Right ventricle myocardium superior (tissue), 1 donor: ENCODE measurements at places on chromosomes 12 and 14.

GRCh38 chr14:32044454-32044853 lies 32.6 kb upstream of the ARHGAP5 start:
- no peak for DNase-seq

- no peak for DNase-seq
Observed at GRCh38 chr14:67733616-67734015, 31.9 kb downstream of the RDH12 start.

GRCh38 chr12:88600272-88600671 lies 20.0 kb upstream of the KITLG start:
- no peak for DNase-seq

DNA sequence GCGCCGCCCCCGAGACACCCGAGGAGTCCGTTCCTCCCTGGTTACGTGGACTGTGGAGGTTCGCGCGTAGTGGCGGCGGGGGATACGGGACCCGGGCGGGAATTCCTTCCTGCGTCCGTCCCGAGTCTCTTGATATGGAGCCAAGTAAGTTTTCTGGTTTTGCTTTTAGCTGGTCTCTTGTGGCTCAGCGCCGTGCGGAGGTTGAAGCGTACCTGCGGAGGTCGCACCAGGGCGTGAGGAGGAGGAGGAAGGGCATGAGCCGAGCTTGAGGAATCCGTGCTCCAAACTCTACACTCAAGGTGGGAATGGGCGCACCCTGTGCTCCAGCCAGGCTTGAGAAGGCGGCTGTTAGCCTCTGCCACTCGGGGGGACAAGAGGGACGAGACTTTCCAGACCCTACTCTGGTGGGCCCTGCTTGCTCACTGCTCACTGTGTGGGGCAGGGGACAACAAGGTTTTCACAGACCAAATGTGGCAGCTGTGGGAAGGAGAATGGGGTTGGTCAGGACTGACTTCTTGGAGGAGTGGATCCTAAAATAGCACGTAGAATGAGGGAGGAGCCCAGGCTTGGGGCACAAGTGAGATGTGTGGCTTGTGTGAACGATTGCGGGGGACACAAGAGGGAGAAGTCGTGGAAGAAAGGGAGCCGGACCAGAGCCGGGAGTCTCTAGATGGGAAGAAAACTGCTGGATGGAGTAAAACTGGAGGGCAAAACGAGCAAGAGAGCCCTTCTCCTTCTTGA lies 577 bp downstream of the ATG101 start:
- no peak for DNase-seq

DNA sequence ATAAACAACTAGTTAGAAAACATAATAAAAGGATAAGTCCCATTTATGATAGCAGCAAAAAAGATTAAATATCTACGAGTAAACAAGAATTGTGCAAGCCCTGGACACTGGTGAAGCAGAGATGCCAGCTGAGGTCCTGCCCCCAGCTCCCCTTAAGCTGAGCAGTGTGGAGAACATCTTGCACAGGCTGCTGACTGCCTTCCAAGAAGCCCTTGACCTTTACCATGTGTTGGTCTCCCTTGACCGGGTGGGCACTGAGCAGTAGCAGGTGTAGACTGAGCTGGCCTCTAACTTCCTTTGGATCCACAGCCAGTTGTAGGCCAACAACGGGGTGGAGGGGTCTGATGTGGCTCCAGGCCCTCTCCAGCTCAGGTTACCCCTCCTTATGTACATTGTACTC lies 47.7 kb upstream of the PAPLN start:
- DNase-seq: no peak

DNA sequence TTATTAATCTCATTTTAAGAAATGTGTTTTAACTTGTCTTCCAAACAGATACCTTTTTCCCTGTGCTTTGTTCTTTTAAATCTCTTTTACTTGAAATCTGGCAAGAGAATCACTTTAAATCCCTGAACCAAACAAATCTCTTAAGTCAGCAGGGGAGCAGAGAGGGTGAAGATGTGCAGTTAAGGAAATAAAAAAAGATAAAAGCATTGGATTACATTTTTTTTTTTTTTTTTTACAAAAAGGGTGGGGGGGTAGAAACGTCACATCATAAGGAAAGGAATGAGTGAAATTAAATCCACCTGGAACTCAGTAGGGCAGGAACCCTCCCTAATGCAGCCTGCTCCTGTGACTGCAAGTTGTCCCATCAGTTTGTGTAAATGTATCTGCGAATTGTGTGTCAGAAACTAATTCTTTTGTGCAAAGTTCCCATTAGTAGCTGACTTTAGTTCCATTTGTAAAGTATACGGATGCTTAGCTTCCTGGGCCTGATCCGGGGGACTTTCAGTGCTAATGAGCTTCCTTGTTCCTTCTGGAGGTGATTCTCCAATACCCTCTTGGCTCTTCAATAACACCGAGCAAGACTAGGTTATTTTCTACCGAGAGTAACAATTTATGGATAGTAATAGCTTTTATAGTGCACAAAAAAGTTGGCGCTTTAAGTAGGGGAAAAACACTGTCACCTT lies 1.5 kb downstream of the TTC6 start:
- DNase-seq: no peak

DNA sequence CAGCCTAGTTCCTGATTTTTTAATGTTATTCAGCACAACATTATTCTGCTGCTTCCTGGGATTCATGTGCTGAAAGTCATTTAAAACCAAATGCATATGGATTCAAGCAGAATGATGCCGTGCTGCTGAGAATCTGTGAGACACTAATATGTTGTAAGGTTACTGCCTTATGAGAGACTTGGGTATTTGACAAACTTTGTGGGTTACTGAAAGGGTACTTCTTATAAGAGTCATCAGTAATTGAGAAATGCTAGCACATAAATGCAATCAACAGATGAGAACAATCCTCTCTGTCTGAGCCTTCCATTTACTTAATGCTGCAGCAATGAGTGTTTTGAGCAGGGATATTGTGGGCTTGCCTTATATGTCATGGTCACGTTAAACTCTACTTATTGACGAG lies 175.7 kb downstream of the NPAS3 start:
- no peak for DNase-seq

DNA sequence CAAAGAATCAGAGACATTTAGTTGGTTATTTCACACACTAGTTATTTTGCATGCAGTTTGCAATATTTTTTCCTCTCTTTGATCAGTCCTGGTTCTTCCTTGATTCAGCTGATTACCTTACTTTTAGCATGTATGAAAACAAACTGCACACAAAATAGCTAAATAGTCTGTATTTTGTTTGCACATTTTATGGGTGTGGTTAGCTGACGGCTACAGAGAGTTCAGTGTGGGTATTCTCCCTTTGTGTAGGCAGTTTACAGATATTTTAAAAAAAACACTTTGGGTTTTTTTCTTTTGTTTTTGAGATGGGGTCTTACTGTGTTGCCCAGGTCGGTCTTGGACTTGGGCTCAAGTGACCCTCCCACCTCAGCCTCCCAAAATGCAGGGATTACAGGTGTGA lies 28.5 kb downstream of the TOGARAM1 start:
- DNase-seq: no peak

- no peak for DNase-seq
Observed at GRCh38 chr12:89369166-89369565, 16.9 kb upstream of the DUSP6 start.

DNA sequence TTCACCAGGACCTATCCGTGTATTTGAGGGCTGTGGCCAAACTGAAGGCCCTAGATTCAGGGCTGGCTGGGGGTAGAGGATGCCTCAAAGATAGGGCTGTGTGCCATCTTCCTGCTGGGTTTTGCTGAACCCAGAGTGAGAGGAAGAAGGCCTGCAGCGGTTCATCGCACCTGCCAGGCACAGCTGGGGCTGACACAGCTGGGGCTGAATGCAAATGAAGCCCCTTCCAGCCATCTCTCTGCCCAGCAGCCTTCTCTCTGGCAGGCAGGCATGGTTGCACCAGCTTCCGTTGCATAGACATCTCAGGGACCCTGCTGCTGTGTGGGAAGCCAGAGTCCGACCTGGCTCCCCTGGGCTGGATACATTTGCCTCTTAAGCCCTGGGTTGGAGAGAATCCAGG lies 152.4 kb downstream of the TSPAN9 start:
- DNase-seq: no peak

DNA sequence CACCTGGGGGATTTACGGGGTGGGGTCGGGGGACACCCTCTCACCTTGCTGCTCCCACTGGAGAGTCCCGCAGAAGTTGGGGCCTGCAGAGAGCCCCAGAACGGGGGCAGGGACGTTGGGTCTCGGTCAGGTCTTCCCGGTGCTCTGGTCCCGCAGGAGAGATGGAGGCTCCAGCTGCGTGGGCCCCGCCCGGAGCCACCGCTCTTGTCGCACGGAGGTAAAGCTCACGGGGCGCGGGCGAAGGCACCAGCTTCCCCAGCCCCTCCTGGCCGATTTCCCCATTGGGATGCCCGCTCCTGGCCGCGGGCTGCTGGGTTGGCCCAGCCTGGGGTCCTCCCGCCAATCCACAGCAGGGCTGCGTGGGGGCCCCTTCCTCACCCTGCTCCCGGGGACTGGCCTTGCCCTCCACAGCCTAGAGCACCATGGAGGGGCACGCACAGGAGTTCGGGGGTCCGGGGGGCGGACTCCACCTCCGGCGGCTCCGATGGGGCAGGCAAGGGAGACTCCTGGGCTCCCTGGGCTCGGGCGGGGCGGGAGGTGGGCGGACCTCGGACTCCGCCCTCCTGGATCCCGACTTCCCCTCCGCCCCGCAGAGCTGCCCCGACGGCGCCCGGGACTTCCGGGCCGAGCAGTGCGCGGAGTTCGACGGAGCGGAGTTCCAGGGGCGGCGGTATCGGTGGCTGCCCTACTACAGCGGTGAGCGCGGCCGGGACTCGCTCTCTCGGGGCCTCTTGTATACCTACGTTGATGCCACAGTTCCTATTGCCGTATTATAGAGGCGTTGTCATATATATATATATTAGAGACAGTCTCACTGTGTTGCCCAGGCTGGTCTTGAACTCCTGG lies 8.4 kb downstream of the PAPLN start:
- peak; percentile 76 for DNase-seq

GRCh38 chr12:103912069-103912468 lies 18.1 kb upstream of the HSP90B1 start:
- DNase-seq: no peak

- no peak for DNase-seq
Observed at GRCh38 chr14:23469906-23470403, 452 bp downstream of the NGDN start.

GRCh38 chr12:117622087-117622486 lies 260.7 kb upstream of the NOS1 start:
- no peak for DNase-seq

- no peak for DNase-seq
Observed at GRCh38 chr14:79256380-79256779, 954.9 kb downstream of the DIO2 start.

- no peak for DNase-seq
Observed at GRCh38 chr12:78888568-78888967, 24.0 kb downstream of the SYT1 start.

DNA sequence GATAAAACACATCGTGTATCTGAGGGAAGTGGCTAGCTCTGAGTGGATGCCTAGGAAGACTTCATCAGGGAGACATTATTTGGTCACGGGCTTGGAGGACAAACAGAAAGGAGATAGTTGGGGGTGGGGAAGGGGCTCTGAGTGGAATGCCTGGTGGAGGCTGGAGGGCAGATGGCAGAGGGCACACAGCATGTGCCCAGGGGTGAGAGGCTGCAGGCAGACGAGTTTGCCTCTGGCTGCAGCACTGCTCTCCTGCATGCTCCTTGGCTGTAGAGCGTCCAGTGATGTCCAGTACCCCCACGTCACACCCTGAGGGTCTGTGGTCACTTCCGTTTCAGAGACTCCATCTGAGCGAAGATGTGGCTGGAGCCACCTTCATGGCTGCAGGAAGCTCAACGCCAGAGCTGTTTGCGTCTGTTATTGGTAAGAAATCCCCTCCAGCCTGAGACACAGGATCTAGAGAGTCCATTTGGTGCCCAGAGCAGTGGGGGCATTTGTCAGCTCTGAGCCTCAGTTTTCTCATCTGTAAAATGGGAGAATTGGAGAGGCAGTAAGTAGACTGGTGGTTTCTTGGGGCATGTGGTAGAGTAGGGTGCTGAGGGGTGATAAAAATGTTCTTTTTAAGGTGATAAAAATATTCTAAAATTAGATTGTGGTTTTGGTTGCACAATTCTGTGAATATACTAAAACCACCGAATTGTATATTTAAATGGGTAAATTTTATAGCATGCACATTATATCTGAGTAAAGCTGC lies 71.7 kb upstream of the RIN3 start:
- DNase-seq: no peak

- DNase-seq: no peak
Observed at GRCh38 chr12:41993283-41993682, 151.4 kb downstream of the GXYLT1 start.

- no peak for DNase-seq
Observed at GRCh38 chr12:95386051-95386450, 87.9 kb upstream of the METAP2 start.

DNA sequence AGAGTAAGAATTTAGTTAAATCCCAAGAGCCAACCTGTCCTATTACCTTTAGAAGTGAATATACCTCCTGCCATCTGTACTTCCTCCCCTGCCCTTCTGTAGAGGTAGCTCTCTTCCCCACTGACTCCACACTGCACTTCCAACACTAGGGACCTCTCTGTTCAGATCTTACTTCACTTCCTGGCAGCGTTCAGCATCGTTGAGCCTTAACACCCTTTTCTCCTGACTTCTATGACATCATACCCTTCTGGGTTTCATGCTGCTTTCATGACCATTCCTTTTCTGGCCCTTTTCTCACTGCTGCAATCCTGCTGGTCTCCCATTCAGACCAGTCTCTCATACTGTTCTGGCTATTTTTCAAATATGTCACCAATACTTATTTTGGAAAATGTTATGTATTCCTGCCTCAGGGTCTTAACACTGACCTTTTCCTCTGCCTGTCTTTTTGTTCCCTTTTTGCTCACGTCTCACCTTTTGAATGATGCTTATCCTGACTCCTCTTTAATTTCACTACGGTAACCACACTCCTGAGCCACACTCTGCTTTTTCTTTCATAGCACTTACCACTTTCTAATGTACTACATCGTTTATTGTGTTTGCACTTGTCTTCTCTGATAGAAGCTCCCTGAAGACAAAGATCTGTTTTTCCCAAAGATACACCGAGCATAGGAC lies 67.6 kb downstream of the PLEKHA5 start:
- DNase-seq: no peak

DNA sequence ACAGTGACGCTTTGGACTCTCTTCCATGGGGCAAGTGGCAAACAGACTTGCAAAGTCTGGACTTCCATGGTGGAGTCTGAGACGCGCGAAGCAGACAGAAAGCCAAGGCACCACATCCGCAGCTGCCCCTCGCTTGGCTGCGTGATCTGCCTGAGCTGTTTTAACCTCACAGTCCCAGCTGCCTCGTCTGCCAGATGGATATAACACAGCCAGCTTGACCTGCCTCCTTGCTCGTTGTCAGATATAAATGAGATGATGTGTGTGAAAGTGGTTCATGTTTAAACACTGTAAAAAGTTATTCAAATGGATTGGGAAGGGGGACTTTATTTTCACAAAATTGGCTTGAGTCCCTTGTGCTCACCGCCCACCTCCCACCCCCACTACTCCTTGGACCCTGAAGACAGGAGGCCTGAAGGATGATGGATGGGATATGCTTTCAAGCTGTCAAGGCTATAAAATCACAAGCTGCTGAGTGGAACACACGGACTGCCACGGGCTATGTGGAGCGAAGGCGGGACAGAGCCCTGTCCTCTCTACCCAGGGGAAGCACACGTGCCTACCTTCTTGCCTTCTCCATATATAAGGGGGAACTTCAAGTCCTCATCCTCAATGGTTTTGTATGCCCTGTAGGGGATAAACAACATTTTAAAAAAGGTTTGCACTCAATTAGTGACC lies 226.9 kb downstream of the MON2 start:
- DNase-seq: no peak

- DNase-seq: peak; percentile 75
Observed at GRCh38 chr14:105944632-105945610, 418.5 kb downstream of the TMEM121 start.

- DNase-seq: no peak
Observed at GRCh38 chr14:96215452-96216244, 11.0 kb downstream of the BDKRB2 start.
